ENCODE measurements at places on chromosomes 7 and 10.

- DNase-seq, result no peak
Measured at GRCh38 chr10:20834825-20835224, 62.3 kb downstream of the NEBL start.

- DNase-seq, result no peak
Measured at GRCh38 chr7:51732951-51733350, 416.3 kb upstream of the COBL start.

DNA sequence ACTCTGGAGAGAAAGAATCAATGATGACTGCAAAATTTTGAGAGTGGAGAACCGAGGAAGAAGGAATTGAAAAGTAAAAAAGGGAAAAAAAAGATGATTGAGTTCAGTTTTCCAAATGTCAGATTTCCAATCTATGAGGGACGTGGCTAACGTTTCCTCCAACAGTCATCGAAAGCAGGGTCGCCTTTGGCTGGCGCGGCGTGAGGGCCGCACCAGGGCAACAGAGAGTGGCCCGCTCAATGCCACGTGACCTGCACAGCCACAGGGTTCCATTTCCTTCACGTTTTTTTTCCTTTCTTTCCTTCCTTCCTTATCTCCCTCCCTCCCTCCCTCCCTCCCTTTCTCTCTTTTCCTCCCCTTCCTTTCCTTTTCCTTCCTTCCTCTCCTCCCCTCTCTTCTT, 101.9 kb downstream of the WDR37 start:
- no peak for DNase-seq

DNA sequence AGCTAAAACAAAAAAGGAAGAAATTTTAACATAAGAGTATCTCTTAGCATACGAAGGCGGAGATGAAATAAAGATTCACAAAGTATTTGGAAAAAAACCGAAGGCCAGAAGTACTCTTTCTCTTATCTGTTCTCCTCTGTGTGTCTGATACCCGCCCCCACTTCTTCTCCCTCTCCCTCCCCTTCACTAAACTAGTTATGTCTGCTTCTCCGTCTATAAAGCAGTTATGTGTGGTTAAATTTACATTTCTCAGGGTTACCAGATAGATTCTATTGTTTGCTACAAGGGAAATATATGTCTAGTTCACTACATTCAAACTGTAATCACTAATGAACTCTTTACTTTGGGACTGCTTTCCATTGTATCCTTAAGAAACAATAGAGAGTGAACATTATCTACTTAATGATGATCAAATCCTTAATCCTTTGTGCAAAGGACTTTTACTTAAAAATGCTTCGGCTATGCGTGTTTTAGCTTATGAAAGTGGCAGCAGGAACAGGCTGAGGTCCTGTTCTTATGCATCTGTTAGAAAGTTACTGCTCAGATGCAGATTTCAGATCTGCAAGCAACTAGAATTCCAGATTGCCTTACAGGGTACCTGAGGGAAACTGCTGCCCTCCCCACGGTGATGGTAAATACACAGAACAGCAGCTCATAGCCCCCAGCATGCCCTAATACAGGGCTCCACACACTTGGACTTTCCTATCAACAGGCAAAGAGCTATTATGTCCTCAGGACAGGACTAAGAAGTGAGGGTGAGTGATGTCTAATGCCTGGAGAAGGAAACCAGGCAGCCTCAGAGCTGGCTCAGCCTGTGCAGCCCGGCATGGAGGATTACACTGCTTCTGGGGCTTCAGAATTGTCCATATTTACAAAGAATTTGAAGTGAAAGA, 273.3 kb downstream of the FZD1 start:
- DNase-seq, result no peak

GRCh38 chr7:927031-927671, 27.3 kb downstream of the ADAP1 start:
- no peak for DNase-seq

DNA sequence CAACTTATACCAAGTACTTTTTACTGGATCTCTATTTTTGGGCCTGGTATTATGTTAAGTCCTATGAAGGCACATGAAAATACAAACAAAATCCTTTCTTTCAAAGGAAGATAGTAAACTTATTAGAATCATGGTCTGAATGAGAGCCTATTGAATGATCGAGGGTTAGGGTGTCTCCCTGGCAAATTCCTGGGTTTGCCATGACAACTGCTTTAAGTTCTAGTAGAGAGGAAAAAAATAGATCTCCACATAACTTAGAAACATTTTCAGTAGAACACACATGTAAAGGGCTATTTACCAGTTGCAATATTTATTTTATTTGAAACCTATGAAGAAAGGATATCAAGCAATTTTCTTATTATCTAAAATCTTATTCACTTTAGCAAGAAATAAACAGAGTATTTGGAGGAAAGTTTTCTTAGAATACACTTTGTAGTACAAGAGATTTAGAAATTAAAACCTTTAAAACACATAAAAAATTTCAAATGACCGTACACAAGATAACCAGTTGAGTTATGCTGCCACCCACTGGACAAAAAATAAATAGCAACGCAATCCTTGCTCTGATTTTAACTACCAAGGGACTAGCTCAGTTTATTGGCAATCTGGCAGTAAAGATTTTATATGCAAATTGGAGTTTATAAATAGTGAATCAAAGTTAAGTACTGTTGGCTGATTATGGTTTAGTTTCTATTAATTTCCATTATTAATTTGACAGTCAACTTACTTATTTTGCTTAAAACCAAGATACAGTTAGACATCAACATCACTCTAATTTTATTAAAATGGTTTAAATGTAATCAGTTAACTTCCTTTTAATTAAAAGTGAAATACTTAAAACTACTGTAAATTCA, 33.9 kb downstream of the CACUL1 start:
- DNase-seq, result no peak

DNA sequence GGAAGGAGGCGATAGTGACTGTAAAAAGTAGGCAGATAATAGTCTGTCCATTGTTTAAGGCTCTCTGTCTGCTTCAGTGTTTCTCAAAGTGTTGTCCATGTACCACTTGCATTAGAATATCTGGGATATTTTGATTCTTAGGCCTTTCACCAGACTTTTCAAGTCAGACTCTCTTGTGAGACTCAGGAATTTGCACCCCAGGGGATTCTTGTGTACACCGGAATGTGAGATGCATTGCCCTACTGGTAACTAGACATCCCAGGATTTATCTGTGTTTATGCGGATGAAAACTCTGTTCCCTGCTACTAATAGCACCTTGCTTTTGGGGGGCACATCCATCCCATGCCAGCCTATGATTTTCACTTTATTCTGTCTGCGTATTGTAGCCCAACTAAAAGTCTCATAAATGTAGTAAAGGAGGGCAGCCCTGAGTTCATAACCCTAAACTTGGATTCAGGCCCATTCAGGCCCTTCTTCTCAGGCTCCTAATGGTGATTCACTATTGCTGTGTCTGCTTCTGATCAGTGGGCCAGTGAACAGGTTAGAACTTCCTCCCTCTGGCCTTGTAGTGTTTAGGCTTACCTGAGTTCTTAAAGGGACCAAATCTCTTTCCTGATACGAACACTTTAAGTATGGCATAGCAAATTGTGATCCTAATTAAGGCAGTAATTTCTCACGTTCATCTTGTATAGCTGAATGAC, 71.8 kb upstream of the RPA3 start:
- no peak for DNase-seq

DNA sequence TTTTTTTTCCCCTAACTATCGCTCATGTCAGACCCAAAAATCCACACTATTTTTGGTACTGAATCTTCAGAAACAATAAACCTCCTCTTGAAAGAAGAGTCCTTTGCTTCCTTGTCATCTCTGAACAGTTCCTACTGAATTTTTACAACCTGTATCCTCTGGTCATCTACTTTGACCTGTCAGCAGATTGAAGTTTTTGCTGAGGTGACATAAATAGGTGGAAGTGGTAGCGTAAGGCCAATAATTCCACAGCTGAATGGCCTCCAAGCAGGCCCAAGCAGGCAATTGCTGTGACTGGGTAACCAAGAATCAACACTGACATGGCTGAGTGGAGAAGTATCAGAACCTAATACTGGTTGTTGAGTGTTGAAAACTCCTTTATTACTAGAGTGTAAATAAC, 117.4 kb upstream of the MAGI2 start:
- no peak for DNase-seq

DNA sequence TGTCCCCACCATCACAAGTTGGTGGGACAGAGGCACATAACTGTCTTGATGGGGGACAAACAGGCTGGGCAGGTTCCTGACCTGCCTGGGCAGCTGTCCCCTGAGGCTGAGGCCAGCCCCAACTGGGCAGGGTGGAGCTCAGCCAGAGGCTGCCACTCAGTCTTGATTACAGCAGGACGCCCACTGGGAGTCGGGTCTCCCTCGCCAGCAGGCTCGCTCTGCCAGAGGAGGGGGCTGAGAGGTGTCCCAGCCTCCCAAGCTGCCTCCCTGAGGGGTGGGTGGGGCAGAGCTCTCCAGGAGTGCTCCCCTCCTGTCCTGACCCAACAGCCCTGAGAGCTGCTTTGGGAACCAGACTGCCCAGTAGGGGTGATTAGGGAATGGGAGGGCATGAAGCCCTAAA, 1.8 kb upstream of the CAMK2G start:
- DNase-seq, result no peak

DNA sequence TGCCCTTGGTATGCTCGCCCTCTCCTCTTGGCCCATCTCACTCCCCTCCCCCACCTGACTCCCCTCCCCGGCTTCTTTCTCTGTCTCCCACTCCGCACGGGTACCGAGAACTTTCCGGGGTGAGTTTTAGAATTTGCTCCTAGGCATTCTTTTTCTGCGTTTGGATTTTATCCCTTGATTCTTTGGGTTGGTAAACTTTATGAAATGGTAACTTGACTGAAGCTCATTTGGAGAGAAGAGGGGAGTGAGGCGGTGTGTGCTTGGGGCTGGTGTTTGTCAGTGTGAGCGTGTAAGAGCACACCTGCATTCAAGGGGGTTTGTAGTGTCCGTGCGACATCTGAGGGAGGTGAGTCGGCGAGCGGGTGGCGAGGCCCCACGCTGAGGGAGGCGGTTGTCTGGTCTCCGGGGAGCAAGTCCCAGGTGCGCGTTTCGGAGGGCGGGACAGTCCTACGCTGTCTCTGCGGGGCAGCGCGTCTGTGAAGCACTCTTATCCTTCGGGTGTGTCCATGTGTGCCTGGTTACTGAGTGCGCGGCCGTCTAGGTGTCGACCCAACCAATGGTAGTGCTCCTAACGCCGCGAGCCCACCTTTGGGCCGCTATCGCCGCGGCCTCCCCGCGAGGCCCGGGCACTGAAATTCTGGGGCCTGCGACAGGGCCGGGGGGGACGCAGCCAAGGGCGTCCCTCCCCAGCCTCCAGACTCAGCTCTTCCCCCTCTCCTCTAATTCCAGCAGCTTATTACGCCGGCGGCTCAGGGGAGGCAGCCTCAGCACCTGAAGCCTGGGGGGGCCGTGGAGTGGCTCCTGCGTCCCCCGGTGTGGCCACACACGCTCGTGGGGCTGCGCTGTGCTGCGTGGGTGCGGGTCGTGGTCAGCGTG, 2.6 kb upstream of the ZNF503 start:
- no peak for DNase-seq

- no peak for DNase-seq
Measured at GRCh38 chr7:1809601-1810258, 139.7 kb downstream of the ELFN1 start.

- DNase-seq, result no peak
Measured at GRCh38 chr7:78363866-78364265, 565.3 kb downstream of the PHTF2 start.

- no peak for DNase-seq
Measured at GRCh38 chr10:95356-96115, 39.7 kb upstream of the ZMYND11 start.

DNA sequence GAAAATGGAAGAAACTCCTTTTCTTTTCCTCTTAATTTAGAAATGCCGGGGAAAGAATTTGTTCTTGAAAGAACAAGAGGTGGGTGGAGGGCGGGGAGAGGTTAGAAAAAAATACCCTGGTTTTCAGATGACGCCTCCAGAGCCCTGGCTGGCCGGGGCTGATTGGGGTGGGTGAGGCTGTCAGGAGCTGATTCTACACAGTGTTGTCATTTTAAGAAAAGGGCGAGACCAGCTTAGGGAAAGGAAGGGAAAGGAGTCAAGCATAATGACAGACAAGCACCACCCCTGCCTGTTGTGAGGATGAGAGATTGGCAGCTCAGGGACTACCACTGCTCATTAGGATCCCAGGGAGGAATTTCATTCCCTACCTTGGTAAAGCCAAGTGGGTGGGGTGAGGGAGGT, 9.9 kb upstream of the FAM180A start:
- no peak for DNase-seq

DNA sequence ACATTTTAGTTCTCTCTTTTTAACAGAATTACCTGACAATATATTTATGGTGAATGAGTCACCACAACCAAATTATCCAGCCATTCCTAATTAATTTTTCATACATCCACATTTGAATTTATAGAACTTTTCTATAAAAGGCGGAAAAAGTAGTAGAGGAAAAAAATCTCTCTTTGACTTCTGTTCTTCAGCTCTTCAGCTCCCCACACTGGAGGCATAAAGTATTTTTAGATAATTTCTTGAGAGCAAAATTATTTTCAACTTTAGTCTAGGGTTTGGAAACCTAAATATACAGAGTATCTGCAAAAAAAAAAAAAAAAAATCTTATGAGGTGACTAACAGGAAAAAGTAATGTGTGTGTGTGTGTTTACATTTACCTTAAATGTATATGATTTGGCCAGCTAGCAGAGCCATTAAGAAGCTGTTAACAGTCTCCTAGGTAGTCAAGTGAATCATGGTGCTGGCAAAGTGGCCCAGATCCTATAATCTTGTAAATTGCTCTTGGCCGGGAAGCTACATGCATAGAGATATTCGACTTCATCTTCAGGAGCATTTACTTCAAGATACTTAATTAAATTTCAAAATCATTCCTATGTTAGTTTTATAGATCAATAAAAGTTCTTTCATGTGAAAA, 383.1 kb upstream of the STEAP1 start:
- no peak for DNase-seq

DNA sequence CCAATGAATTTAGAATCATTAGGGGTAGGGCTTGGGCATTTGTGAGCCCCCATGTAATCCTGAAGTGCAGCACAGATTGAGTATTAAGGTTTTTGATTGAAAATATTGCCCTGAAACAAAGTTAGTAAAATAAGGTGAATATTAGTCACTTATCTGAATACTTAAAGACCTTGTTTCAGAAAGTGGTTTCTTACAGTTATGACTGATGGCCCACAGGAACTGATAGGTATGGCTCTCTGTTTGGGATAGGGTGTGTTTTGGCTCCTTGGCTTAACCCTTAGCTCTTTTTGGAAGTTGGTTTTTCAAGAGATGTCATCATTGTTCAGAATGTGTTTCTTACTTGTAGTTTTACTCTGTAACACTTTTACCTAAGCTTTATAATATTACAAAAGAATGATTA, 34.8 kb downstream of the MDFIC start:
- DNase-seq, result no peak

- no peak for DNase-seq
Measured at GRCh38 chr10:67487199-67487598, 208.8 kb downstream of the CTNNA3 start.

DNA sequence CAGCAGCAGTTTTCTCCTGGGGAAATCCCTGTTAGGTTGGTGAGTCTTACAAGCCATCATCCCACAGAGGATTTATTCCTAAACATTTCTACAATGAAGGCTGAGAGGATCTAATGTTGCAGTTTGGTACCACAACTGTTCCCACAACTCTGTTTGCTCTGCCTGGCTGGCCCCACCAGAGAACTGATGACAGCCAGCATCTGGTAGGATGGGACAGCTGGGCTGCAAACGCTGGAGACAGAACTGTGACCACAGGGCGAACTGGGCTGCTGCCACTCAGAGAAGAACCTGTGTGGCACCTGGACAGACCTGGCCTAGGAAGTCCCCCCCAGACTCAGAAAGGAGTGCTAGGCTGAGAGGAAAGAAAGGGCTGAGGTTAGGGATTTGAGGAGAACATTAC, 94.8 kb downstream of the CALN1 start:
- no peak for DNase-seq
